ENCODE measurements at places on chromosomes 5 and 9.

GRCh38 chr9:35729101-35729500, 2.9 kb downstream of the TLN1 start:
- DNase-seq = no peak

GRCh38 chr5:5128766-5129165, 11.4 kb upstream of the ADAMTS16 start:
- no peak for DNase-seq

GRCh38 chr5:153674356-153674755, 183.9 kb downstream of the GRIA1 start:
- DNase-seq = no peak

- no peak for DNase-seq
Measured at GRCh38 chr5:146725025-146725424, 153.5 kb downstream of the PPP2R2B start.

DNA sequence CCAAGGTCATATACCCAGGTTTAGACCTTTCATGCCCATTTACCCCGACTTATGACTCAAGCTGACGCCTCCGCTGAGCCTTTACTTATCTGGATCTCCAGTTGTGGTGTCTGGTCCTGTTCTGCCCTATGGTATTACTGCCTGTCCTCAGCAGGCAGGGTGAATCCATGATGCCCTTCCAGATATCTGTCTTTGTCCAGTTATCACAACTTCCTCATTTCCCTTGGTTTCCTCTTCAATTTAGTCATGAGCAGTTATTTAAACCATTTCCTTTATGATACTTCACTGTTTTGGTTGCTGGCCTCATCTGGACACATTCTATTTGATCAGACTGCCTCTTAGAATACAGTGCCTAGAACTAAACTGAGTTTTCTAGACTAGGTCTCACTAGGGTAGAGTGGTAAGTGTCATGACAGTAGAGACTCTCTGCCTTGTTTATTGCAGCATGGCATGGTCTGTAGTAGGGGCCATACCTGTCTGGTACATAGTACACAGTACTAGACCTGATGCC, 93.3 kb downstream of the MELK start:
- DNase-seq = no peak

DNA sequence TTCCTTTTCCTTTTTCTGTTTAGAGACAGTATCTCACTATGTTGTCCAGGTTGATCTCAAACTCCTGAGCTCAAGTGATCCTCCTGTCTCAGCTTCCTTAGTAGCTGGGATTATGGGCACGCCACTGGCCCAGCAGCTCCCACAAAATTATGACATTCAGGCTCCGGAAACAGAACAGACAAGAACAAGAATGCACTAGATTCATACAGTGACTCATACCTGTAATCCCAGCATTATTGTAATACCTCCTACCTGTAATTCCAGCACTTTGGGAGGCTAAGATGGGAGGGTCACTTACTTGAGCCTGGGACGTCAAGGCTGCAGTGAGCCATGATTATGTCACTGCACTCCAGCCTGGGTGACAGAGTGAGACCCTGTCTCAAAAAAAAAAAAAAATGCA, 26.7 kb upstream of the B4GALT1 start:
- no peak for DNase-seq

DNA sequence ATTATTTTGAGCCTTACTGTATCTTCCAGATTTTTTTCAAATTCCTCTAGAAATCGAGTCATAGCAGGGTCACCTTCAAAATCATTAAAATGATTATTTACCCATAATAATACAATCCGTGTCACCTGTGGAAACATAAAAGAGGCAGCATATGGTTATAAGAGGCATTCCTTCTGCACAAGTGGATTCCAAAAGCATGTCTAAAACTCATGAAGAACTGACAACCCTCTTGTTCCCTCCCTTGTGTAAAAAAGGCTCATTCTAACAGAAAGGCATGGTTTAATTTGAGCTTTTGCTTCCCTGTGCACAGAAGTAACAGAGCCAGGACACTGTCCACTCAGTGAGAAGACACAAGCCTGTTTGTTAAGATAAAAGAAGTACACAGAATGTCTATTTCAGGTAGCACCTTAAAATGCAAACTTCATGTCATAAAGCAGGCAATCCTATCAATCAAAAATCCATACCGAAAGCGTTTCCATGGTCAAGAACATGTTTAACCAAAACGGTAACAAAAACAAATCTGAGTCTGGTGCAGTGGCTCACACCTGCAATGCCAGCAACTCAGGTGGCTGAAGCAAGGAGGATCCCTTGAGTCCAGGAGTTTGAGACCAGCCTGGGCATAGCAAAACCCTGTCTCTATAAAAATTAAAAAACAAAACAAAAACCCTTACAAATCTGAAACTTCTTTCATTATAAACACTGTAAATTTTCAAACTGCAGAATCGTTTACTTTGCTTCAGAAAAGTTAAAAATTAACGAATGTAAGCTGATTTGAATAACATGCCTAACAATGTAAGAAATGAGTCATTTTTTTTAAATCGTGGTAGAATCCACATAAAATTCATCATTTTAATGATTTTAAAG, 139.3 kb downstream of the RAPGEF6 start:
- no peak for DNase-seq

DNA sequence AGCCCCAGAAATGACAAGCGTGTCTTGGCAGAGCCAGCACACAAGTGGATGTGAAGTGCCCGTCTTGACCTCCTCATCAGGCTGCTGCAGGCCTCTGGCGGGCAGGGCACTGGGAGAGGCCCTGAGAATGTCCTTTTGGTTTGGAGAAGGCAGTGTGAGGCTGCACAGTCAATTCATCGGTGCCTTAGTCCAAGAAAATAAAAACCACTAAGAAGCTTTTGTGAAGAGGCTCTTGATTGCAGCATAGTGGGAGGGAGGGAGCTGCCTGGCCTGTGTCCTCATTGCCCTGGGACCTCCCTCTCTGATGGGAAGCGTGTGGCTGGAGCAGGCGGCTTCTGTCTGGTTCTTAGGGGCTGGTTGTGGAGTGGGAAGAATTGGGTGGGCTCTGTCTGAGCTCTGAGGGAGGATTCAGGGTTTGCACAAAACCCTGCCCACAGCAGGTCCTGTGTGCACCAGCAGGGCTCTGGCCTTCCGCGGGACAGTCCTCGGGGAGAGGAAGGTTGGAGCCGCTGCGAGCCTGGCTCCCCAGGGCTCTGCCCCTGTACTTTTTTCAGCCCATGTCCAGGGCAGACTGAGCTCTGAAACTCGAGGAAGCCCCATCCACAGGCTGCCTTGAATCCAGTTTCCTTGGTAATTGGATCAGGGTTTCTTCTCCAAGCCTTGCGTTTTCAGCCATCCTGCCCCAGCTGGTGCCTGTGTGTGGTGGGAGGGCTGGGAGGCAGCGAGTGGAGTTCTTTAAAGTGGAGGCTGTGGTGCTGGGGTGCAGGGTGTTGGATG, 1.1 kb downstream of the HRCT1 start:
- DNase-seq = no peak

GRCh38 chr9:124322618-124323432, 65.1 kb downstream of the NEK6 start:
- no peak for DNase-seq
